Common myeloid progenitor, CD34-positive (primary cell): ENCODE measurements at places on chromosomes 12 and 14.

GRCh38 chr14:74960736-74961135 is 5.3 kb upstream of the PGF start:
- DNase-seq: no peak

DNA sequence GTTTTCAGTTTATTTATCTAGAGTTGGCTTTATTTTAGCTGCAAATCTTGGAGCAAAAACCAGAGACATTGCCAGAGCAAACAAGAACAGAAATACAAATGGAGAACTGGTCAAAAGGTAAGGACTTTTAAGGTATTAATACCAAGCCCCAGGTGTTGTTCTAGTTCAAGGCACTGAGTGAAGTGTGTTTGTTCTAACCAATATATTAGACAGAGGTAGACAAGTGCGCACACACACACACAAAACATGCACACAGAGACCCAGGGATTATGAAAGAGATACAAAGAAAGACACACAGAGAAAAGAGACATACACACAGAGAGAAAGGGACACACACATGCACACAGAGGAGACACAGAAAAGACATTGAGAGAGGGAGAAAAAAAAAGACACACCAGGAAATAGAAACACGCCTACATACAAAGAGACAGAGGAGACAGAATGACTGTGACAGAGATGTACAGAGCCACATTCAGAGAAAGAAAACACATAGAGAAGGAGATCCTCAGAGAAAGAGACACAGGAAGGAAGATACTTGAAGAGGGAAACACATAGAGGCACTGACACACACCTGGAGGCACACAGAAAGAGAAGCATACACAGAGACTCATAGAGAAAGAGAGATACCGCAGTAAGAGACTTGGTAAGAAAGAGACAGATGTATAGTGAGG is 50.2 kb downstream of the MIPOL1 start:
- no peak for DNase-seq

GRCh38 chr14:69363964-69364363 is 34.1 kb downstream of the ERH start:
- no peak for DNase-seq

GRCh38 chr14:68603533-68604360 is 189.1 kb downstream of the ZFP36L1 start:
- no peak for DNase-seq

GRCh38 chr12:92503029-92503931 is 199.5 kb upstream of the PLEKHG7 start:
- no peak for DNase-seq

GRCh38 chr12:120121766-120122293 is 5.3 kb upstream of the RAB35 start:
- no peak for DNase-seq
